ENCODE measurements at places on chromosomes 4 and X.

DNA sequence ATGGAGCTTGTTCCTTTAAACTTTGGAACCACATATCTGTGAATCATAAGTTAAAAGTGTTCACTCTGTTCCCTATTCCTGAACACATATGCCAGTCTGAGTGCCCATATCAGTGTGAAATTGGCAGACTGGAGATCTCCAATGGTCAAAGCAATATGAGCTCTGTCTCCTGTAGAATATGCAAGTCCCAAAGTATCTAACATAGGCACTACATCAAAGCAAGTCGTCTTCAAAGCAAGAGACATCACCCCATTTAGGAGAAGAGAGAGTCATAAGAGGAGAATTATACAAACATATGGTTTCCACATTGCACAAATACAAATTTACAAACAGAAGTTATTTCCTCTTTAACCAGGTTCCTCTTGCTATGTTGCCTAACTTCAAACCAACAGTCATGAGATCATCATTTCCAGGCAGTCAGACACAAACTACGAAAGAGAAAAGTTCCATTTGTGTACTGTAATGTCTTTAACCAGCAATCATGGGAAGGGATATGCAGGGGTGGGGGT, 9.9 kb upstream of the GK start:
- DNase-seq = no peak

- DNase-seq = no peak
These were observed 187.7 kb downstream of the DCTD start for GRCh38 chr4:182729516-182729915.

DNA sequence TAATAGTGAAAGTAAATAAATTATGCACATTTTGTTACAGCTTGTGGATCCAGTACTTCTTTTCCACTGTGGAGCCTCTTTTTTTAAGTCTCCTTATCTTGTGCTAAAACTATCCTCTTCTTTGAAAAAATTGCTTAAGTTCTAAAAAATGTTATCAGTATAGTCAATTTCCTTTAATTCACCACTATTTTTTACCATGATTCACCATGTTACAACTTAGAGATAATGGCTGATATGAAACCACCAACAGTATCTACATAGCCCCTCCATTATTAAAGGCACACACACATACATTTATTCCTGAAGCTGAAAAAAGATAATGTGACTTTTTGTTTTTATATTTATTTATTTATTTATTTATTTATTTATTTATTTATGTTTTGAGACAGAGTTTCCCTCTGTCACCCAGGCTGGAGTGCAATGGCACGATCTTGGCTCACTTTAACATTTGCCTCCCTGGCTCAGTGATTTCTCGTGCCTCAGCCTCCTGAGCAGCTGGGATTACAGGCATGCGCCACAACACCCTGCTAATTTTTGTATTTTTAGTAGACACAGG, 243.2 kb downstream of the SPOCK3 start:
- no peak for DNase-seq

DNA sequence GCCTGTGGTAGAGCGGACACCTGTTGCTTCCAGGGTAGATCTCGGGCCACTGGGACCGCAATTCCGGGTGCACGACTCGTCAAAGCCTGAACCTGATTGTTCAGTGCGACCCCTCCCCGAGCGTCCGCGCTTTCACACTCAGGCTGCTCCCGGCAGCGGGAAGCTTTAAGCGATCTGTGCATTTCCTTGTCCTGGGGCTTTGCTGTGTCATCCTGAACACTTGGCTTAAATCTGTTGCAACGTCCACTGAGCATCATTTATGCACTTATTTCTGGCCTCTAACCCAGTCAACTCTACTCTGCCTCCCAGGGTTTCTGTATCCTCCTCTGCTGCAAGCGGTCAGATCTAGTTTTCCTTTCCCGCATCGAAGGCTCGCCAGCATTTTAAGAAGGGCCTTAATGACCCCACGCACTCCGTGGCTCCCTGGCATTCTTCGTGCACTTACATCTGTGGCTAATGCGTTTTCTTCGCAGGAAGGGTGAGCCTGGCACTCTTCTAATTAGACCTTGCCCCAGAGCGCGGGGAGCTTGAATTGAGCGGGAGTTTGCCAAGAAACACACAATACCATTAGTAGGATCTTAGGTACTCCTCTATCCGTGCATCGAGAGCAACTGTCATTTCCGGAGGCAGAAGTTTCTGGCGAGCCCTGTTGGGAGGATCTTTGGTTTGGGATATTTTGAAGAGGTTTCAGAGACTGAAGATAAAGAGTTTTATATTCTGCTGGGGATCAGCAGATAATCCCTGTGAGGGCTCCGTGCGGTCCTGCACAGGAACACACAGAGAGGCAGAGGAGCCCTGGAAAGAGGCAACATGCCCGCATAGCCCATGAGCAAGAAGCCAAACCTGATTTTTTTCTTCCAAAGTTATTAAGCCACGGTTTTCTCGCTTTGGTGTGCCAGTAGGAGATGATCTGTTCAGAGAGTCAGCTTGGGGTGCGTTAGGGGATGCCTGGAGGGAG, 654 bp upstream of the DDIT4L start:
- DNase-seq = no peak

GRCh38 chr4:187289371-187289770, 565.7 kb upstream of the FAT1 start:
- DNase-seq = no peak

- DNase-seq = no peak
These were observed 43.5 kb upstream of the CITED1 start for GRCh38 chrX:72349190-72349589.

- DNase-seq = no peak
These were observed 45.4 kb downstream of the COMMD8 start for GRCh38 chr4:47418147-47418546.

DNA sequence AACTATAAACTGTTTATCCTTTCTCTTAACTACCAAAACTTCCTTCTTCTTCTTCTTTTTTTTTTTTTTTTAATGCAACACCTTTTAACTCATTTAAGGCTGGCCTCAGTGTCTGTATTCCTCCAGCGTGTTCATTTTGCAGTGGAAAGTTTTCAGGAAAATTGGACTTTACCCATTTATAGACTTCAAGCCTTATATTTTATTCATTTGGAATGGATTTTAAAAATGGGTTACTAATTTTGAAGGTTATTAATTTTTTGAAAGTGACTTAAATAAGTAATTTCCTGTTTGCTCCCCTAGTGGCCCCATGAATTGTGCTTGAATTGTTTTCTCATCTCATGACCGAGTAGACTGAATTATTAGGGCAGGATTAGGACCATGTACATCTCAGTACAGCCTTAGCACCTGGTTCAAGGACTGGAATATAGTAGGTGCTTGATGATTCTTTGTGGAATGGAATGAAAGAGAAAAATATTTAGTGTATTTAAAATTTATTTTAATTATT, 282.7 kb downstream of the ANKRD50 start:
- no peak for DNase-seq

GRCh38 chr4:1981251-1982058, 27.3 kb downstream of the NELFA start:
- no peak for DNase-seq

DNA sequence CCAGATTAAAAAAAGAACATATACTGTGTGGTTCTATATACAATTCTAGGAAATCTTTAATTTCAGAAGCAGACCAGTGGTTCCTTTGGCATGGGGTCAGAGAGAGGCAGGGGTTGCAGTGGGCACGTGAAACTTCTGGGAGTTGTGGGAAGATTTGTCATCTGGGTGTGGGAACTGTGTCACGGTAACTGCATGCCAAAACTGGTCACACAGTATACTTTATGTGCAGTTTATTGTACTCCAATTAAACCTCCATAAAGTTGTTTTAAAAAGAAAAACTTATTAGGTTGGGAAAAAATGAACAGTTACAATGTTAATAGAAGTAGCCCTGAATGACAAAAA, 26.7 kb upstream of the STS start:
- DNase-seq = no peak

DNA sequence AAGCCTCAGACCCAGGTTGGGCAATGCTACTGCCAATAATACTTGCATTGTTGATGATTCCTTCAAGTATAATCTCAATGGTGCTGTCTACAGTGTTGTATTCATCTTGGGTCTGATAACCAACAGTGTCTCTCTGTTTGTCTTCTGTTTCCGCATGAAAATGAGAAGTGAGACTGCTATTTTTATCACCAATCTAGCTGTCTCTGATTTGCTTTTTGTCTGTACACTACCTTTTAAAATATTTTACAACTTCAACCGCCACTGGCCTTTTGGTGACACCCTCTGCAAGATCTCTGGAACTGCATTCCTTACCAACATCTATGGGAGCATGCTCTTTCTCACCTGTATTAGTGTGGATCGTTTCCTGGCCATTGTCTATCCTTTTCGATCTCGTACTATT, 7.4 kb downstream of the LPAR4 start:
- no peak for DNase-seq

- DNase-seq = no peak
These were observed 133.7 kb upstream of the IL1RAPL2 start for GRCh38 chrX:104432321-104432720.

- DNase-seq = no peak
These were observed 114.6 kb downstream of the ARHGAP10 start for GRCh38 chr4:147846318-147847155.

DNA sequence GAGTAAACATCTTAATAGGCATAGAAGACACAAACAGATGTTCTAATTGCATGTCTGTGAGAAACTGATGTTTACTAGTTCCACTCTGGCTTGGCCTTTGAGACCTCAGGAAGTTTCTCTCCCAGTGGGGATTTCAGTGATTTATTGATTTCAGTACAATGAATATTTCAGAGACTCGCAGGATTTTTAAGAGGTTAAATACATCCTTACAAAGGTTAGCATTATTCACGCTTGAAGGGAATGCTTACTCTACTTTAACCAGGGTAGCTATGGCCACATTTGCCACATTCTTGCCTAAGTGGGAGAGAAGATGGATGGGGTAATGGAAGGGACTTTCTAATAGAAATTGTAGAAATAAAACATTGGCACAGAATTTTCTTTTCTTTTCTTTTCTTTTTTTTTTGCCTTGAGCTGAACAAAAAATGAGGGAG, 480.1 kb downstream of the SPRY1 start:
- DNase-seq = no peak

- no peak for DNase-seq
These were observed 84.3 kb downstream of the FHDC1 start for GRCh38 chr4:153020457-153020856.

- no peak for DNase-seq
These were observed 119.7 kb downstream of the PCDH7 start for GRCh38 chr4:30839583-30840520.

GRCh38 chr4:79864500-79865200, 208.4 kb downstream of the ANTXR2 start:
- no peak for DNase-seq

DNA sequence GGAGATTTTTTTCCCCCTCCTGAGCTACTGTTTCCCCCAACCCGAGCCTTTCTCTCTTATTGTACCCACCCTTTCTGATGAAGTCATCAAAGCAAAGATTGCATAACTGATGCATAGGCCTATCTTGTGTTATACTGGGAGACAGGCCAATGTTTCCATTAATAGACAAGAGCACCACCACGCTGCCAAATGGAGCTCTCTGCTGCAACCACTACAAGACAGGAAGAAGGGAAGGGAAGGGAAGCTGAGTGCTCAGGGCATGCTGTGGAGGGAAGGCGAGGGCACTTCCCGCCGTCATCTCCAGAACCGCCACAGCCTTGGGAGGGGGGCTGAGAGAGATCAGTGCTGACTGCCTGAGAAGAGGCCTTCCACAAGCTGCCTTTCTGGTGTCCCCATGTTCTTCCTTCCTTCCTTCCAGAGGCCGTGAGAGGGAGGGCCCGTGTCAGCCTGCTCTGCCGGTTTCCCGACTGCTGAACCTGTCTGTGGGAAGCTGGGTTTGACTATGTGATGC, 75.0 kb downstream of the MGST2 start:
- no peak for DNase-seq

DNA sequence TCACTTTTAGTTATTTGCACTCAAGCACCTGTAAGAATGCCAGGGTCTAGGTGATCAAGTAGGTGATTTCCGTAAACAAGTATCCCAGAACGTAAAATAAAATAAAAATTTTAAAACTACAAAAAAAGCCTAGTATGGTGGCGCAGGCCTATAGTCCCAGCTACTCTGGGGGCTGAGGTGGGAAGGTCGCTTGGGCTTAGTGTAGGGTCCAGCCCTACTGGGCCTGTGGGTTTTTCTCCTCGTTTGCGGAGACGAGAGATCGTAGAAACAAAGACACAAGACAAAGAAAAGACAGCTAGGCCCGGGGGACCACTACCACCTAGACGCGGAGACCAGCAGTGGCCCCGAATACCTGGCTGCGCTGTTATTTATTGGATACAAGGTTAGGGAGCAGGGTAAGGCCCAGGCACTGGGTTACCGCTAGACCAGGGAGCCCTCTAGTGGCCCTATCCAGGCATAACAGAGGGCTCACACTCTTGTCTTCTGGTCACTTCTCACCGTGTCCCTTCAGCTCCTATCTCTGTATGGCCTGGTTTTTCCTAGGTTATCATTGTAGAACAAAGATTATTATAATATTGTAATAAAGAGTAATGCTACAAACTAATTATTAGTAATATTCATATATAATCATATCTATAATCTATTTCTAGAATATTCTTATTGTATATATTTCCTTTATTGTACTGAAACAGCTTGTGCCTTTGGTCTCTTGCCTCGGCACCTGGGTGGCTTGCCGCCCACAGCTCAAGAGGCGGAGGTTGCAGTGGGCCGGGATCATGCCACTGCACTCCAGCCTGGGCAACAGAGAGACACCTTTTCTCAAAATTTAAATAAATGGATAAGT, 38.4 kb downstream of the SAGE1 start:
- peak; percentile 32 for DNase-seq

GRCh38 chrX:69128588-69128987, 36.7 kb downstream of the PJA1 start:
- no peak for DNase-seq

DNA sequence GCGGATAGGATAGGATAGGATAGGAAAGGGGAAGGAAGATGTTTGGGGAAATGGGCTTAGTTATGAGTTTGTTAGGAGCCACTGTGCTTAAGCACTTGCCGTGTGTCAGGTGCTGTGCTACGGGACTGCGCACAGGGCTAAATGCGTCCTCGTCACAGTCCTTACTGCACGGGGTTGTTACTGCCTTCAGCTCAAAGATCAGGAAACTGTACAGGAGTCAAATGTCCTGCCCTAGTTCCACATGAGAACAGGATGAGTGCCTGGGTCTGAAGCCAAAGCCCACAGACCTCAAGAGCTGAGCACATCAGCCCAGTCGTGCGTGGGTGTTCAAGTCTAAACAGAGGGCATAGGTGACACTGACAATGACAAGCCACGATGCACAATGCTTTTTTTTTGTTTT, 15.0 kb downstream of the ACSL1 start:
- DNase-seq = no peak

GRCh38 chr4:109368661-109369060, 65.0 kb upstream of the SEC24B start:
- no peak for DNase-seq

DNA sequence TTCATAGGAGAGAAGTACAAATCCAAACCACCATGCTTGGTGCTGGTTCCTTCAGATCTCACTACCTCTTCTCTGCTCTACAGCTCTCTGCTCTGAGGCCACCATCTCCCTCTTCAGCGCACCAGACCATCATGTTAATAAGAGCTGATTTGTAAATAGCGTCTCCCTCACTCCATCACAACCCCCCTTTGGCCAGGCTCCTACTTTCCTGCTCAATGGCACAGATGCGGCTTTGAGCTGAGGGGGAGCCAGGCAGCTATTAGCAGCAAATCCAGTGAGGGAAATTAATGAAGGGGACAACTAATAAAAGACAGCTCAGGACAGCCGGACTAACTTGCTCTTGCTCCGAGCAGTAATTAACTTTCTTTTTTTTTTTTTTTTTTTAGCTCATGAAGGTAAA, 13.1 kb downstream of the NEUROG2 start:
- no peak for DNase-seq
